ENCODE measurements at places on chromosomes 7 and 10.

- DNase-seq = no peak
These were observed 517.5 kb upstream of the GALNT17 start for GRCh38 chr7:70614237-70615045.

GRCh38 chr7:149457766-149458165, 3.1 kb downstream of the ZNF777 start:
- DNase-seq = no peak

DNA sequence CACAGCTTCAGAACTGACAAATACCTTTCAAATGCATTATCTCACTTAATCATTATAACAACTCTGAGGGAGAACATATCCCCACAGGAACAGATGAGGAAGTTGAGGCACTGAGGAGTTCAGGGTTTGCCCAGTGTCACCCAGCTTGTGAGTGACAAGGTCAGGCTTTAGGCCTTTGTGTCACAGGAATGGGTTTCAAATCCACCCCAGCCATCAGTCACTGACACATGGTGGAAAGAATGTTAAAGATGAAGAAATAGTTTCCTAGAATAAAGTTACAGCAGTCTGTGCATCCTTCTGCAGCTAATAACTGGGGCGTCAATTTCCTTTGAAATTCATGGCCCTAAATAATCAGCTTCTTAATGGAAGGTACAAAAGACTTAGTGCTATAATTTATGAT, 37.8 kb downstream of the SGCE start:
- DNase-seq = no peak

DNA sequence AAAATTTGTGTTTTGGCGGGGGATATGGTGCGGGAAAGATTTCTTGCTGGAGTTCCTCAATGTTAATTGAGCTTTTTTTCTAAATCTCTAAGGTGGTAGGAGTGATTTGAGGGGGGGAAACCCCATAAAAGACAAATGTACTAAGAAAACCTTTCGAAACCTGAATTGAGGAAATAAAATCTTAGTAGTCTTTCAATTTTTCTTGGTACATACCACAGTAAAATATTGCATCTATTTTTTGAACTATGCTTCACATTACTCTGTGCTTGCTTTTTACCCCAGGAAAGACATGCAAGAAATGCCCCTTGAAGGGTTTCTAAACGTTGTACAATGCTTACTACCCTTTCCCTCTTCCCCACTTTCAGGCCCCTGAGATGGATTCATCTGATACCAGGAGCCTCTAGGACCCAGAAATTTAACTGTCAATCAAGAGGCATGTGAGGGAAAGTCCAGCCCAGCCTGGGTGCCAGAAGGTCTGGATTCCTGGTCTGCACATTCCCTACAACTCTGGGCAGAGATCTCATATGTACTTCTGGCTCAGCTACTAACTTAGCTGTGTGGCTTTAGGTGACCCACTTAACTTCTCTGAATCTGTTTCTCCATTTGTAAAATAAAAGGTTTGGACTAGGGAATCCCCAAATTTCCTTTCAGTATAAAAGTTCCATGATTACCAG, 5.8 kb upstream of the PDCD4 start:
- no peak for DNase-seq

DNA sequence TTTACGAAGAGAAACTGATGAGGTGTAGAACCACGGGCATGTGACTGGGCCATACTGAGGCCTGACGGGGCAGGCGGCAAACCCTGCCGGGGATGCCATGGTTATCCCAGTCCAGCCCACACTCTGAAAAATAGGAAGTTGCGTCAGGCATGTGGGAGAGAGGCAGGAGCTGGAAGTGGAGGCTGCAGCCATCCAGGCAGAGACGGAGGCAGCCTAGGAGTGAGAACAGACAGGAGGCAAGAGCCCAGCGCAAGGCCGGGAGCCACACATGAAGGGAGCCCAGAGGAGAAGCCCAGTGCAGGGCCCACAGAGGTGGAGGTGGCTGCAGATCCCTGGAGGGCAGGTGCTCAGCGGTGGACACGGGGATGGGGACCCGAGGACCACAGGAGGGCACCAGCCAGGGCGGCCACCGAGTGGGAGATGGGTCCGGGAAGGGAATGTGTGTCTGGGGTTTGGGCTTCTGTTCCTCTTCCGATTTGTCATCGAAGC, 175.2 kb upstream of the PPP2R2D start:
- no peak for DNase-seq

GRCh38 chr7:120554960-120555571, 282.1 kb downstream of the KCND2 start:
- DNase-seq = no peak

- no peak for DNase-seq
These were observed 13.6 kb downstream of the ZDHHC6 start for GRCh38 chr10:112433136-112433535.

DNA sequence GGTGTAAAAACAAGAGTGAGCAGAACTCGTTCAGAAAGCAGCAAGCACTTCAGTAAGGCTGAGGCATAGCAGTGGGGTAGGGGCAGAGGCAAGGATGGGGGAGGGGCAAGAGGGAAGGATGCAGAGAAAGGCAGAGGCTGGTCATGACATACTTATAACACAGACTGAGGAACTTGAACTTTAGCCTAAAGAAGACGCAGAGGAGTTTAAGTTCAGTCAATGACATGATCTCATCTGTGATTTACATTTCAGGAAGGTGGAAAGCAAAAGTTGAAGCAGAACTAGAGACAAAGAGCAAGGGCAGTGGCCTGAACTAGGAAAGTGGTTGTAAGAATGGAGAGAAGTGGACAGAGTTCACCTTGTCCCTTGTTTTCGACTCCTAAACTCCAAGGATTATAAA, 15.8 kb downstream of the MACC1 start:
- DNase-seq = no peak

DNA sequence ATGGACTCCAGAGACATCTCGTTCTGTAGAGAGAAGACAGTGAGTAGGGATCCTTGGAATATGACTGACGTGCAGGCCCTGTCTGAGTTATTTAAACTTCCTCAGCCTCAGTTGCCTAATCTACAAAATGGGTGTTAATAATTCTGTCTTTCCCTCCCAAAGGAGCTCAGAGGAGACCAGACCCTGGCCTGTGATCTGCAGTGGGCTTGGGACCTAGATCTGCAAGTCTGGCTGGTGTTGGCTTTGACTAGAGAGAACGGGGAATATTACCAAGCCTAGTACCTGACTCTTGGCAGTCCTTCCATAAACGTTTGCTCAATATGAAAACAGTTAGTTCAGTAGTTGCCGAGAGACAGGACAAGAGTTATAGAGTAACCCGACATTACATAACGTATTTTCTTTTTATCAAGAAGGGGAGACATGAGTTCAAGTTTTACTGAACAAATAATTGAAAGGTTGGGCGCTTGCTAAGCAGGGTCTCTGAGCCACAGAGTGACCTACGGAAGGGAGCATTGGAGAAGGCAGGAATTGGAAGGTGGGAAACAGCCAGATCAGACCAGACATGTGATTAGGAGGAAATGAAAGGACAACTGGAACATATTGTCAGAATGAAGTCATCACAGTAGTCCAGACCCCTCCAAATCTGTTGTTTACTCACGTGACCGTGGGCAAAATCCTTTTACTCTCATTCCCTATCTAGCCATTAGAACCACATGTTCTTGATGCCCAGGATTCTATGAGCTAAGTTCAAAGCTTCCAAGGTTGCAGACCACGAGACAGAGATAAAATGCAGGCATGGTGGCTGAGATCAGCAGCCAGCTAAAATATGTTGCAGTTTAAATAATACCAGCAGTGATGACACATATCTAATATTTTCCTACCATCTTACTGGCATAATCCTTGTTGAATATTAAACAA, 10.9 kb upstream of the CYP3A4 start:
- no peak for DNase-seq

- no peak for DNase-seq
These were observed 24.9 kb downstream of the SAMD8 start for GRCh38 chr10:75136346-75136745.

- no peak for DNase-seq
These were observed 44.1 kb upstream of the ATP6V0A4 start for GRCh38 chr7:138842111-138842510.

DNA sequence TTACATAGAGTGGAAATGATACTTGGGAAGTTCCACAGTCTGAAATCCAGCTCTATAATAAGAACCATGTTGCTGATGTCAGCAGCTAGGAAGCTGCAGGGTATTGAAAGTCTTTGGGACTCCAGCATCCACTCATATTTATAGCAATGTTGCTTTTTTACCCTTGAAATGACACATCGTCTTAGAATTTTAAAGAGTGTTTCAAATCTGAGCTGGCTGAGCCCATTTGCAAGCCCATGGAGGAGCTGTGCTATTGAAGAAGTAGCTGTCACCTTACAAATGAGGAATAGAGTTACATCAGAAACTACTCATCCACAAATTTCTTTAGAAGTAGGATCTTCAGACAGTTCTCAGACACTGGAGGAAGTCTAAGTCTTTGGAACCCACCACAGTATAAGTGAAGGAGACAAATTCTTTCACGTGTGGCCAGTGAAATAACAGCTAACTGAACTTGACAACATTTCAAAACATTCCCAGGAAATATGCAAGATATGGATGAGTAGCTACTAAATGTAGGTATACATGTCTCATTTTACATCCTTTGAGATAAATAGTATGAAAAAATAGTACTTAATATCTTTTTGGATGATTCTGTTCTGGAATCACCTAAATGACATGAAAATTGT, 203.6 kb downstream of the ZNF365 start:
- DNase-seq = no peak

DNA sequence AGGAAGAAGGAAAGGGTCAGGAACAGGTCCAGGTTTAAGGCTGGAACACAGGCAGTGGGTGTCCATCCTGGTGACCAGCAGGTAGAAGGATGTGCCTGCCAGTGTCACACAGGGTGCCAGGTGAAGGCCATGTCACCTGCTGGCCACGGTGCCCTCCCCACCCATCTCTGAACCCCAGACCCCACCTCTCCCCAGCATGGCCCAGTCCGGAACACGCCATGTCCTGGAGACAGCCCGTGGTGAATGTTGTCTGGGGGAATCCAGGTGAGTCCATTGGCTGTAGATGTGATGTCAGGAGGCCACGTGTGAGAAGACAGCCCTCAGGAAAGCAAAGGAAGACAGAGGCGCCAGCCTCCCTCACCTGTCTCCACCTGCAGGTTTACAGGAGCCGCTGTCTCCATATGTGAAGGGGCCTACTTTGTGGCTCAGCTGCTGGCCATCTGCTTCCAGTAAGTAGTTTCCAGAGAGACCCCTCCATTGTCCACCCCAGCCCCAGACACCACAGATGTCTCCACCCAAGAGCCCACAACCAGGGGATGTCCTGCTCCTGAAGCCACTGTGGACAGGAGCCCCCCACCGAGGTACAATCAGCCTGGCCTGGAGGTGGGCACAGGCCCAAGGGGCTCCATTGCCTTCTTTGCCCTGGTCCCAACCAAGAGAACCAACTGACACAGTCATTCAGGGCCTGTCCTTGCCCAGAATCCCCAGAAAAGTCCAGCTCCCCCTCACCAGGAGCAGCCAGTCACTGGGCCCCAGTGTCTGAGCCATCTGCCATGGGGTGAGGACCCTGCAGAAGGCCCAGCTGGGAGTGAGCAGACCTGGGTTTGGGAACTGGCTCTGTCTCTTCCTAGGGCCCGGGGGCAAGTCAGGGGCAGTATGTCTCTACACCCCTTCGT, 20.7 kb downstream of the TMEM72 start:
- DNase-seq = no peak

GRCh38 chr10:44835300-44835699, 75.8 kb upstream of the TMEM72 start:
- no peak for DNase-seq

- DNase-seq = no peak
These were observed 68.3 kb downstream of the ITGB1 start for GRCh38 chr10:32889631-32890212.

DNA sequence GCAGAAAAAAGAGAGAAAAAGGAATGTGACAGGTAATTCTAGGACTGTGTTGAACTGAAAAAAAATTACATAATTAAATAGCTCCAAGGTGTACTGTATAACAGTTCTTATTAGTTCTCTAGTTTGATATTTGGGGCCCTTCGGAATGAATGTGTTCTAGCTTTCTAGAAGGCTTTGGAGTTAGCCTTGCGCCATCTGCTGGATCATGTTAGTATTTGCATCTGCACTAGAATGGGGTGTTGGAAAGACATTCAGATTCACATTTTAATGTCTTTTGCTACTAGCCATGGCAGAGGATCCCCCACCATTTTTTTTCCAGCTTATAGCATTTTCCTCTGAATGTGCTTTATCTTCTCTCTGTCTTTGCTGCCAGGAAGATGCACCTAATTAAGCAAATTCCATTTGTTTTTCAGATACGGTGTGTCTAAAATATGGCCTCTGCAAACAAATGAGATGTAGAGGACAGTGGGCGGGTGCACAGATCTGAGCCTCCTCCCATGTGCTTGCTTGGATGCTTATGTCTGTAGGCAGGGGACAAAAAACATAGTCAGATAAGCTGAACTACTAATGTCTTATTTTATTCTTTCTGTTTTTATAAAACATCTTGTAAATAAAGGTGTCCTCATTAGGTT, 238.5 kb downstream of the PHF14 start:
- DNase-seq = peak; percentile 3

DNA sequence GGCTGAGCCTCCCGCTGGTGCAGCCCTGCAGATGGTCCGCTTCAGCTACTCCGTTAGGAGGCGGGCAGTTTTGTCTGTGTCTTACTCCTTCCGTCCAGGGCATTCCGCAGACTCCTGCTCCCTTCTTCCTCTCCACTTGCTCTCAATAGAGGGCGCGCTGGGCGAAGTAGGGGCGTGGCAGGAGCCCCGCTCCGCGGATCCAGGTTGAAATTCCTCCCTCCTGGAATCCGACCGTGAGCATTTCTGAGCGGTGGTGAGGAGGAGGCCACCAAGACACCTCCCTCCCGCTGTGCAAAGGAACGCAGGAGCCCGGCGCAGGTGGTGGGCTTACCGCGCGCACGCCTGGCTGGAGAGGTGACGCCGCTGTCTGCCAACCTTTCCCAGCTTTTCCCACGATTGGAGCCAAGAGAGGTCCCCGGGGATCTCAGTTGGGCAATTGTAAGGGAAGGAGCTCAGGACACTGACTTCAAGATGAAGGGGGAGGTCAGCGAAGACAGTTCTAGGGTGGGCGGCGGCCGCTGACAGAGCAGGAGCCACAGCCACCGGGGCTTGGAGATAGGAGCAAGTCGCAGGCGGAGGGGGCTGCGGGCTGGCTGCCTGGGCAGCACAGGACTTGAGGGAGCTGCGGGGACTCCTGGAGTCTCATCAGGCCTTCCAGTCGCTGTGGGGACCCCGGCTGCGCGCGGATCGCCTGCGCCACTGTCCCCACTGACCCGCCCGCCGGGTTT, 1011.3 kb downstream of the XPNPEP1 start:
- no peak for DNase-seq

- no peak for DNase-seq
These were observed 148.1 kb downstream of the ADARB2 start for GRCh38 chr10:1589257-1589656.

GRCh38 chr10:28089467-28089866, 90.6 kb upstream of the ODAD2 start:
- no peak for DNase-seq

GRCh38 chr7:101562531-101563197, 66.4 kb downstream of the MYL10 start:
- DNase-seq = no peak

DNA sequence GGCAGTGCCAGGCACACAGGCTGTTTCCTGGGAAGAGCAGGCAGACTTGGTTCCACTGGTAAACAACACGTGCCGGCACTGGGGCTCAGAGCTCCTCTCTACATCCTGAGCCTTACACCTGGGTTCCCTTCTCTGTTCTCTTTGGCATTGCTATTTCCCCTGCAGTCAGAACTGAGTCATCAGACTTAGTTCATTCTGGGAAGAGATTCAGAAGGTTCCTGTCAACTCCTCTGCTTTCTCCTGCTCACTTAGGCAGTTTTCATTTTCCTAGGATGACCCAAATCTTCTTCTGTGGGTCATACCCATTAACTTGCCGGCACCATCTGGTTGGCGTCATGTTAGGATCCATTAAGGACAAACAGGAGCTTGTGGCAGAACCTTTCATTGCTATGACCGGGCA, 33.4 kb upstream of the LRRC18 start:
- DNase-seq = no peak

Measured in stimulated activated CD4-positive, alpha-beta T cell treated with anti-CD3 and anti-CD28 coated beads, Interleukin-1b, Interleukin-23, amount 100 ng/mL, for 1 hour (primary cell).